Omental fat pad (tissue), 4 donors: ENCODE measurements at places on chromosomes 4 and X.

DNA sequence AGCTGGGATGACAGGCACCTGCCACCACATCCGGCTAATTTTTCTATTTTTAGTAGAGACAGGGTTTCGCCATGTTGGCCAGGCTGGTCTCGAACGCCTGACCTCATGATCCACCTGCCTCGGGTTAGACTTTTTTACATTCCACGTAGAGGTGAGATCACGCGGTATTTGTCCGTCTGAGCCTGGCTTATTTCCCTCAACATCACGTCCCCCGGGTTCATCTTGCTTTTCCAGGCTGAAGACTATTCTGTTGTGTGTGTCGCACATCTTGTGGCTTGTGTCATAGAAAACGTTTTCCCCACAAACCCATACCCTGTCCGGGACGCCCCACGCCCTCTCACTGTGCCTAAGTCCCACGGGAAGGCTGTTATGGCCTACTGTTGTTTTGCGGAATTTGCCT is 185.3 kb downstream of the CRLF2 start:
- no peak for DNase-seq

- no peak for DNase-seq
These were observed 95.3 kb upstream of the PTPN13 start for GRCh38 chr4:86498863-86499166.

- DNase-seq = no peak
These were observed 241.2 kb downstream of the BCOR start for GRCh38 chrX:39856472-39857121.

- no peak for DNase-seq
These were observed 59.4 kb upstream of the HELT start for GRCh38 chr4:184958923-184959210.

DNA sequence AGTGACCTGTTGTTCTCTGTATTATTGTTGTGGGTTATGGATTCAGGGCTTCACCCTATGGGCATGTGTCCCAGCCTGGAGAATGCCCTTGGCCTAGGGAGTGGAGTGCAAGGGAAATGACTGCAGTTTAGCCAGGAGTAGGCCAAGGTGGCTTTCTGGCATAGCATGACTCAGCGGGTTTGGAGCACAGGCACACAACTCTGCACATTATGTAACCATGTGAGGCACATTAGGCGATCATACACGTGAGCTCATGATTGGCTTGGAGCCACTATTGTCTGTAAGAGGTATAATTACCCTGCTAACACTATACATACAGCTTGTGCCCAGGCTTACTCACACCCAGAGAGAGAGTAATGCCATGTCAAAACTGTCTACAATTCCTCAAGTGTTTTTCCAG is 35.1 kb upstream of the TACR3 start:
- DNase-seq = no peak

DNA sequence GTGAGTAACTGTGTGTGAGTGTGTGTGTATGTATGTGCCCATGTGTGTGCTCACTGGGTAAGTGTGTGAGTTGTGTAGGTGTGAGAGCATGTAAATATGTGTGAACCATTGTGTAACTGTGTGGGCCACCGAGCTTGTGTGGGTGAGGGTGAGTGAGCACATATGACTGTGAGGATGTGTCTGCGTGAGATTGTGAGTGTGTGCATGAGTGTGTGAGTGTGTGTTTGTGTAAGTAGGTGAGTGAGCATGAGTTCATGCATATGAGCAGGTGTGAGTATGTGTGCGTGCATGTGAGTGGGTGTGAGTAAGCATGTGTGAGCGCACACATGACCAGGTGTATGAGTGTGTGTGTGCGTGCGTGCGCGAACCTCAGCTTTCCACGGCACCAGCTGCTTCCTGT is 1.4 kb upstream of the ATP2B3 start:
- no peak for DNase-seq

DNA sequence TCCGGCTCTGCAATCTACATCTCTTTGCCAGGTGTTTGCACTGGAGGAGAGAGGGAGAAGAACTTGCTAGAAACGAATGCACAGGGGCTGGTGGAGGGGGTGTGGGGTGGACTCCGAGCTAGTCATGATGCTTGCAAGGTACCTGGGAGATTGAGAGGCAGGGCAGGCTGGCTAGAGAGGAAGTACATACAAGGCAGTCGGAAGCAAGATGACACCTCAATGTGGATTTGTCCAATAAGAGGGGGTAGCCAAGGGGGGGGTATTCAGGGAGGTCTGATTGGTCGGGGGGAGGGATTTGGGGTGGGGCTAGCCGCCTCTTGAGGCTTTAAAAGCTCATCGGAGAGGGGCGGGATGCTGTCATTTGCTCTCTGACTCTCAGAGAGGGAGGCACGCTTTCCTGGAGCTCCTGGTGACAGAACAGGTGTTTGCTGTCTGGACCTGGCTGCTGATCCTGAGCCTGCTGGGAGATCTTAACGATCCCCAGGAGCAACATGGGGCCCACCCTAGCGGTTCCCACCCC is at the start of gene GPR50:
Gene GPR50, plus strand, starts transcription at position 354 of the 520 bp plus-strand sequence. Its CDS starts 138 bp downstream, at position 492.
- DNase-seq = no peak

DNA sequence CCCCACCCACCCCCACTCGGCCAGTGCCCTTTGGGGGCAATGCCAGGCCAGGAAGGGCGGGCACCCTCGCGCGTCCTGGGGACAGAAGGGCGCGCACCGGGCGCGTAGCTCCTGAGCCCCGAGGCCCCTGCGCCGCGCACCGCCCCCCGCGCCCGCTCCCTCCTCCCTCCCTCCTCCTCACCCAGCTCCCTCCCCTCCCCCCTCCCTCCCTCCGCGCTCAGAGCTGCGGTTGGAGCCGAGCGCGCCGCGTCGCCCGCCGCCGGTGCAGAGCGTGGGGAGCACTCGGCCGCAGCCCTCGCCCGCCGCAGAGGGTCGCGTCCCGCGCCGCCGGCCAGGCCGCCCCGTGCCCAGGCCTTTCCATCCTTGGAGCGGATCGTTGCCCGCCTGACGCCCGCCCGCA is at the start of gene ATP2B3:
Gene ATP2B3, plus strand, starts transcription at position 220 of the 400 bp plus-strand sequence. CDS start 18,606 bp downstream, outside the sequence.
- DNase-seq = no peak

DNA sequence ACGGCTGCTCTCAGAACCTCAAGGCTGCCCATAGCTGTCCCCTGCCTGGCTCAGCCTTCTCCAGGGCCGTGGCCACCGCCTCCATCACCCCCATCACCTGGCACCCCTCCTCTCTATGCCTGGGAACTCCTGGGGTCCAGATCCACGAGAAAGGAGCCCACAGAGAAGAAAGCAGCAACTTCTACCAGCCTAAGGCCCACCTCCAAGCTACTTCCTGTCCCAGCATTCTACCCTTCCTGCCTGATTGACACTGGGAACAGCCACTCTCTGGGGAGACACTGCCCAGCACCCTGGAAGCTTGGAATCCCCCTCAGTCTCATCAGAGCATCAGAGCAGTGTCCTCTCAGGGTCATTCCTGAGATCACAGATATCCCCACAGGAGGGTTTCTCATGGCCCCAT is 36.9 kb upstream of the PROM1 start:
- DNase-seq = no peak

GRCh38 chr4:17132226-17132625 is 233.8 kb upstream of the LDB2 start:
- no peak for DNase-seq

GRCh38 chrX:116493271-116493670 is 30.5 kb upstream of the CT83 start:
- no peak for DNase-seq

- no peak for DNase-seq
These were observed 135.5 kb downstream of the PJA1 start for GRCh38 chrX:69029771-69030170.

- DNase-seq = no peak
These were observed 79.7 kb downstream of the SHROOM2 start for GRCh38 chrX:9865804-9866472.

DNA sequence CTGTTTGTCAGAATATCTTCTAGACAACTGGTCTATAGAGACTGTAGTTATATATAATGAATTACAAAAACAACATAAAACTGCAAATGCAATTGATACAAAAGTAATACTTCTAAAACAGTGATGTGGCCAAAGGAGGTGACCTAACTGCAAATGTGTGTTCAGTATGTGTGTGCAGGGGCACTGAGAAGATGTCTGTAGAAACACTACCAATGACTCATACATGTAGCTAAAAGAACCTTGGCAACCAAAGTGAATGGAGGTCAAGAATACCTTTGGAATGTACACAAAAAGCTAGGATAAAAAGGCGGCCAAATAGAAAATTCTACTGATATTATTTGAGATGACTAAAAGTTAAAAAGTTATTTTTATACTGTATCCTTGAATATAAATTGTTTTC is 261.8 kb downstream of the CAMK2D start:
- no peak for DNase-seq

DNA sequence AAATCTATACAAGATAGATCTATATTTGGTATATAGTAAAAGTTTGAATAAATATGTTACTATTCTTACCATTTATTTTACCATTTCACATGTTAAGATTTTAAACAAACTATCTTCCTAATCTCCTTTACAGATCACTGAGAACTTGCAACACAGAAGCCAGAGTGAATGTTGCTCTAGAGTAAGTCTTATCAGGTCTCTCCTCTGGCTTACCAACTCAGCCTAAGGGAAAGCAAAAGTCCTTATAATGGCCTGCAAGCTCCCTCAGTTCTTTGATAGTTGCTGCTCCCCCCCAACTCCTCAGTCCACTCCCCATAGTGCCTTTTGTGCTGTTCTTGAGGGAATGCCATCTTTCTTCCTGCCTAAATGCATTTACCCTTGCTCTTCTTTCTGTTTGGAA is 25.7 kb upstream of the SLC7A11 start:
- no peak for DNase-seq

GRCh38 chr4:42018451-42018850 is 28.1 kb downstream of the SLC30A9 start:
- no peak for DNase-seq

GRCh38 chr4:7571701-7572100 is 137.0 kb upstream of the PSAPL1 start:
- DNase-seq = no peak

GRCh38 chr4:127239902-127240763 is 392.6 kb upstream of the INTU start:
- DNase-seq = no peak

GRCh38 chr4:37453281-37453998 is 208.9 kb downstream of the NWD2 start:
- peak; percentile 29 for DNase-seq

DNA sequence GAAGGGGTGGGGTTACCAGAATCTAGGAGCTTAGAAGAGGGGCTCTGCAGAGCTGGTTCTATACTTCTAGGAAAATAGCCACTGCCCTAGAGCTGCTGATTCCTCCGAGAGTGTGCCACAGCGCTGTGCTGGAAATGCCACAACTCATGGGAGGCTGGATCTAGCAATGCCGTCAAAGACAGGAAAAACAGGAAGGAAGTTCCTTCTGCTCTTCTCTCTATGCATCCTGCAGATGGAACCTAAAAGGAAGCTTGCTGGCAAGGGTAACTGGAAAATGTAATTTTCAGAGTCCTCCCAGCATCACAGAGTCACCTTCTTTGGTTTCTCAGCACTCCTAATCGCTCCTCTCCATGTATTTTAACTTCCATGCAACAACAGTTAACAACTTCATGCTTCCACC is 121.2 kb upstream of the TLL1 start:
- no peak for DNase-seq

DNA sequence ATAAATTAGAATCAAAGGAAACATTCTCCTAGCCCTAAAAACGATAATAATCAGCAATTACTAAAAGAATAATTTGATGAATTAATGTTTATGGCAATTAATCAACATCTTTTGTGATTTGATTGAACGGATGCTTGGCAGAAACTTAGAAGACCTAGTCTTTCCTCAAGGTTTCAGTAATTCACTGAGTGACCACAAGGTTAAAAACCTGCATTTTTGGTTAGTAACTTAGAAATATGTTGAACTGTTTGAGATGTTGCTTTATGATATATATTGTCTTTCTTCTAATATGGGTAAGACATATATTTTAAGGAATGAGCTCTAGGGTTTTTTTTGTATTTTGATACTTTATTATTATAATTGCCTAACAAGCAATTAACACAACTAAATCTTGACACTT is 793.0 kb upstream of the NDST4 start:
- no peak for DNase-seq

DNA sequence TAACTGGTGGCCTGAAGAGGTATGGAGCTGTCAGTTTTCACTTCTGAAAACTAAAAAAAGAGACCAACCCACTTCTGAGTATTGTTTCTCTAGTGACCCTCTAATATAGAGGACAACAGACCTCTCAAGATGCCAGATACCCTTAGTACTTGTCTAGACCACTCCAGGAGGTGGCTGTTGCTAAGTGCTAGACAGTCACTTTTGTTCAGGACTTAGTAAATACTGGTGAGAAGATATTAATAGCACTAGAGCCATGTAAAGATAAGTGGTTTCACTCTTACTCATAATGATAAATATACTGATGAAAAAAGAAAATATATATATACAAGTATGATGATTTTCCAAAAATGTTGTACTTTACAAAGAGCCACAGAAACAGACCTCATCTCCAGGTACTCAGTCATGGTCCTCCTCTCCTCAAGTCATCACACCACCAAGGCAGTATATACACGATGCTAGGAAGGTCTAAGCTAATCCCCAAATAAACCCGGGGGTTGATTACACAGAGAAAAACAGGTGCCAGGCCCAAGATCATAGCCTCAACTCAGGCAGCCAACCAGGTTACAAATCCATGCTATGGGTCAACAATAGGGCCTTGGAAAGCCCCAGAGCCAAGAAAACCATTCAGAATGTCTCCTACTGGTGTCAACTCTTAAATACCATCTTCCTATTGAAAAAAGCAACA is 66.9 kb downstream of the ARHGEF9 start:
- DNase-seq = no peak

- DNase-seq = no peak
These were observed 132.8 kb upstream of the BMP3 start for GRCh38 chr4:80897537-80898303.

DNA sequence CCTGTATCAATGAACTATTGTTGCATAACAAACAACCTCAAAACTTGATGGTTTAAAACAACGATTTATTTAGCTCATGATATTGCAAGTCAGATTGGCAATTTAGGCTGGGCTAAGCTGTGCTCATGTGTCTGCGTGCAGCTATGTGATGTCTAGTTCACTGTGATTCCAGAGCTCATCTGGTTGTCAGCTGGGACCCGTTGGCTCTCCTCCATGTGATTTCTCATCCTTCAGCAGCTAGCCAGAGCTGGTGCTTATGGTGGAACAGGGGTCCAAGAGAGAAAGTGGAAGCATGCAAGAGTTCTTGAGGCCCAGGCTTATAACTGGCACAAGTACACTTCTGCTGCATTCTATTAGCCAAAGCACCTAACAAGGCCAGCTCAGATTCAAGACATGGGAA is 28.8 kb upstream of the TRPC3 start:
- no peak for DNase-seq

DNA sequence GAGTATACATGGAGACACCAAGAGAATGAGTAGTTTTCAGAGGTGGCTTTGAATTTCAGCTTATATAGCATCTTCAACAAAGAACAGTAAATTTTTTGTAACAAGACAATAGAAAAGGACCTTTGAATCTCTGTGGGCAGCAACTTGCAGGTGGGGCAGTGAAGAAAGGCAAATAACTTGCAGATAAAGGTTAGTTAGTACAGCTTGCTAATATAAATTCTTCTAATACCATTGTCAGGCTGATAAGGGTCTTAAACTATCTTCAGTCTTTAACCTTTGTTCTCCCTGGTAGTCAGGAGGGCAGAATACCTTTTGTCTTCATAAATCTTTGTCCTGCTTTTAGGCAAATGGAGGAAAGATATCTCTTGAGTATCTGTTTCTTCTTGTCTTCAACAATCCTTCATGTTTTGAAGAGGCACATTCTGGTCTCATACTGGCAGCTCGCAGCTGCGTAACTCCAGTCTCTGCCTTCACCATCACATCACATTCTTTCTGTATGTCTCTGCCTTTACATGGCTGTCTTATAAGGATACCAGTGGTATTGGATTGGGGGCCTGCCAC is 16.0 kb downstream of the ANXA3 start:
- no peak for DNase-seq
